ENCODE measurements at places on chromosomes 3 and 15.
A peak's percentile ranks its signal among the peaks of the same experiment; 100 is the strongest.

DNA sequence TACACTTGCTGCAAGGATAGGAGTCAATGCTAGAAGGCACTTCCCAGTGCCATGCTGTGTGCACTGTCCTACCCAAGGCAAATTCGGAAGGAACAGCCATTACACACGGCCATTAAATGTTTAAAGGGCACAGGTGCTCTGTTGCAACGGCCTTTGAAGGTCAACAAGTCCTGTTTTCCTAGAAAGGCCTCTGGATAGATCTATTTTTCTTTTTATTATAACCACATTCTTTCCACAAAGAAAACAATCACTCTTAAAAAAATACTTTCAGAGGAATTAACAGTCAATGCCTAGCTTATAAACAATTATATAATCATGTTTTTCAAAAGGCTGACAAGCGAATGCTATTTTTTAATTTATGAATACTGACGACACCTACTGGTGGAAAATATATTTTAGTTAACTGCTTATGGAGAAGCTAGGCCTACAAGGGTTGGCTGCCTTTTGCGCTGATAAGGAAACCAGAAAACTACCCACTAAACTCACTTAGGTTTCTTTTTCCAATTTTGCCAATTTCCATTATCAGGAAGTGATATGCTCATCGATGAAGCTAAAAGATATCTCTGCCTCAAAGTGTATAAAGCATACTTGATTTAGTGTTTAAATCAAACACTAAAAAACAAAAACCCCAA lies 2.4 kb downstream of the ARHGEF3 start:
- no peak for DNase-seq

DNA sequence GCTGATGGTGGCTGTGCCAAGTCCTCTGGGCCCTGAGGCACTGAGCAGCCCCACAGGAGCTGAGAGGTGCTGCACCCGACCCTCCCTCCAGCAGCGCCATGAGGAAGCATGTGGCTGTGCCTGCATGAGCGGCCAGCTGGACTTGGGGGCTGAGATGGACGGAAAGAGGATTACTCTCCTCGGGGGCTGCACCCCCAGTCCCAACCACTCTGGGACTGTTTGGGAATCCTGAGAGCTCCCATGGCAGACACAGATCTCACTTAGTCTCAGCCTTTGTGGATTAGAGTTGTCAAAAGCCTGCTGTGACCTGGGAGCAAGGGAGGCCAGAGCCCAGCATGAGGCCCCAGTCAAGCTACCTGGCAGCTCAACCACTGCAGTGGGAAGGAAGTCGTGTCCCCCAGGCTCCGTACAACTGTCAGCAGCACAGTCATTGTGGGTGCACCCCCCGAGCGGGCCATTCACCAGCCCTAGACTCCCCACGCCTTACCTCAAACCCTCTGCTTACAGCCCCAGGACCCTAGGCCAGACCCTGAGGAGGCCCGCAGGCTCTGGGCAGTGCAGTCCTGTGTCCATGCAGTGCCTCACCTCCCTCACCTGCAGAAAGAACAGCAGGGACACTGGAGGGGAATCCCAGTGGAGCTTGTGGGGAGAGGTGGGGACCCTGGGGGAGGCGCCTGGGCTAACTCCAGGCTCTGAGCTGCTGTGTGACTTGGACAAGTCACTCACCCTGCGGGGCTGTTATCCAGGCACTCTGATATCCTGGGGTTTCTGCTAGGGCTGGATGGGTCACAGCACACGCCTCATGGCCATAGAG lies 17.1 kb downstream of the PRR23E start:
- DNase-seq, result peak; percentile 24

GRCh38 chr15:31049682-31050615 lies 51.6 kb downstream of the TRPM1 start:
- no peak for DNase-seq

GRCh38 chr3:187621881-187622280 lies 48.3 kb downstream of the SST start:
- no peak for DNase-seq

DNA sequence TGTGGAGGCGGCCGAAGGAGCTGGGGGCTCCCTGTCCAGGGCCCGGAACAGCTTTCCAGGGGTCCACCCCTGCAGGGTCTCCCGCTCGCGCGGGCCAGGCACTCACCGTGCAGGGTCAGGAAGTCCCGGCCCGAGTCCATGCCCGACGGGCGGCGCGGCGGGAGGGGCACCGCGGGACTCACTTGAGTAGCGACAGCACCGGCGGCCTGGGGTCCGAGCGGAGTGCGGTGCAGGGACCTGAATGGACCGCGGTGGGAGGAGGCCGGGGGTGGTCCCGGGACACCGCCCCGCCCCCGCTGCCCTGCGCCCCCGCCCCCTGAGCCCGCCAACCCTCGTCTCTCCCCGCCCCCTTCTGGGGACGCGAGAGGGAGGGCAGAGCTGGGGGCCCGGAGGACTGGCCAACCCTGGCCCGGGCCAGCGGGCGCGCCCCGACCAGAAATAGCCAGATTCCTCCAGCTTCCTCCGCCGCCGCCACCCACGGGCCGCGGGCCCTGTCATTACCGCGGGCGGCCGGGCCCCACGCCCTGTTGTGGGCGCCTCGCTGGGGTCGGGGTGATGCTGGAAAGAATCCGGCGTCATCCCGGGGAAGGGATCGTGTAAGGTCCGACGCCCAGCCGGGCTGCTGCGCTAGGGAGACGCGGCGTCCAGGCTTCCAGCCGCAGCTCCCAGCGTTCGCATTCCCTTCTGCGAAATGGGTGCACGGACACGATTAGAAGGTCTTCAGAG lies at the start of gene PLCD1:
Gene PLCD1 (minus strand): TSS at position 243 of the 726 bp plus-strand sequence. CDS start 103 bp downstream, at position 140.
- DNase-seq, result peak; percentile 96

DNA sequence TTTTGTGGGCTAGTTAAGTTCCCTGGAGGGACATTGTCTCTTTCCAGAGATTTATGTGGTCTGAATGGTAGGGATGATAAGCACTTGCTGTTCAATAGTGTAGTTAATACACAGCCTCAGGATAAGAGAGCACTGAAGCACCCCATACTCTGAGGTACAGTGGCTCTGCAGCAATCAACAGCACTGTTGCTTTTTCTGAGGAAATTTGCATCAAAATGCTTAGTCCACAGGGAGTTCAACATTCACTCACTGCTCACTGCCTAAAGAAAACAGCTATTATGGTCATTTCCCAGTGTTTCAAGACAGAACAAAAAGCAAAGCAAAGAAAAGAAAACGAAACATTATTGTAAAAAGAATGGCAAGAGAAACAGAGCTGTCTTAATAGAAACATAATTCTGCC lies 441.9 kb downstream of the PLOD2 start:
- no peak for DNase-seq

DNA sequence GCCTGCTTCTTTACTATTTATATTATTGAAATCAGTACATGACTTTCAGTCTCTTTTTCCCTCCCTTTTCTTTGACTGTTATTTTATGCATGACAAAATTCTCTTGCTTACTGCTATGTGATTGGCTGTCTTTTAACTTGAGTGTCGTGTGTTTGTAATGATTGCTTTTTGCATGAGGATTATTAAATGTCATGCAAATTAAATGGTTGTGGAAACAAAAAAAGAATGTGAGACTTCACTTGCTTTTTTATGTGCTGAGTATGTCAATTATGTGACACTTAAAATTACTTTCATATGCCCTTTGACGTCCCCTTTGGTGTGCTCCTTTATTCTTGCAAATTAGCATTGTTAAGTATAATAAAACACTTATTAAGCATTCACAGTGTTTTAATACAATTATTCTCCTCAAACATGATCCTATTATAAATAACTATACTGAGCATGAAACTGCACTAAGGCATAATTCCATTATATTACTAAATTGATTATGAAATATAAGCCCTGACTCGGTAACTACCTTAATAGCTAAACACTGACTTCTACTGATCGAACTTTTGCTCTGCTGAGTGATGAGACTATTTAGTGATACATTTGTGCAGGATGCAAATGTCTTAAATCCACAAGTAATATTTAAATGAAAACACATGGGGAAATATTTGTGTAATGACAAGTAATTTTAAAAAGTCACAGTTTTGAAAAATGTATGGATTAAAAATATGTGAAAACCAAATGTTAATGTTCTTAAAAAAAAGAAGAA lies 401.7 kb downstream of the NLGN1 start:
- DNase-seq, result no peak

GRCh38 chr3:195236076-195236798 lies 34.7 kb downstream of the XXYLT1 start:
- DNase-seq, result peak; percentile 7

DNA sequence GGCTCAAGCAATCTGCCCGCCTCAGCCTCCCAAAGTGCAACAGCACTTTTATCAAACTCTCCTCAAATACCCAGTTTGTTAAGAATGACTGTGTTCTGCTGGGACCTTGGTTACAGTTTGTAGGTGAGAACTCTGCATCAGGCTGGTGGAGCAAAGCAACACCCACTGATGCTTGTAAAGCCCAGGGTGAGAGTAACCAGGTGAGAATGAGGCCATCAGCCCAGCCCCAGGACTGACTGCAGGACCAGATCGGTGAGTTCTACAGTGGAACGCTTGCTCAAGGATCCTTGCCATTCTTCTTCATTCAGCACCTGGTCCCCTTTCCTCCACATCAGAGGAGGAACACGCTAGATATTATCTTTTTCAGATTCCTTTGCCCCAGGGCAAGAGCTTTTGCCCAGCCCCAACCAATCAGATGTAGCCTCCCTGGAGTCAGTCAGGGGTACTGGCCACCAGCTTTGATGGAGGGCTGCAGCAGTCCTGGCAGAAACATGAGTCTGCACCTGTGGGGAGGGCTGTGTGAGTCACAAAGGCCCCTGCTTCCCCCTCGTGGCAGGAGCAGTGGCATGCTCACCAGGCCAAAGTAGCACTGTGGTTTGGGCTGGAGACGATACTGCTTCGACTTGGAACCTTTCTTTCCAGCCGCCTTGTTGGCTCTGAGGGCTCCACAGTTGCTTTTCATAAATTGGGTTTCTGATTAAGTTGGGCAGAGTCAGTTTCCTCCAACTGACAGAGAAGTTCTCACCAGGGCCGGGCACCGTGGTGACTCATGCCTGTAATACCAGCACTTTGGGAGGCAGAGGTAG lies 3.5 kb upstream of the SHISA5 start:
- DNase-seq, result peak; percentile 74

- DNase-seq, result peak; percentile 90
Measured at GRCh38 chr3:46931631-46932331, 44.8 kb downstream of the CCDC12 start.

GRCh38 chr3:56800130-56800831 lies 1.5 kb downstream of the ARHGEF3 start:
- DNase-seq, result no peak

GRCh38 chr3:136186344-136186743 lies 9.8 kb downstream of the MSL2 start:
- no peak for DNase-seq

DNA sequence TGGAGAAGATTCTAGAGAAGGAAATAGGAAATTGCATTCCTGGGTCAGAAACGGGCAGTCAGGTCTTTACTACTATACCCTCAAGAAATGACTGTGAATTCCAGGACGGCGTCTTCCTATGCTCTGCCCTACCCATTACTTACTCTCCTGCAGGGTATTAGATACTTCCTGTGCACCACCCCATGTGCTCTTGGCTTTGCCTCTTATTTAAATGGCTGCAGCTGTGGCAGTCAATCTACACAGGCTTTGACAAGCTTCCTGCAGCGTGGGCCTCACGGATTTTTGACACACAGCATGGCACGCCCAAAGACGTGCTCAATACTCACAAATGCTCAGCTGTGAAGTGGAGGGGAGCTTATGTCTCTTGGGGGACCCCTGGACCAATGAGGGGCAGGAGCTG lies 206.1 kb downstream of the SV2B start:
- DNase-seq, result no peak

DNA sequence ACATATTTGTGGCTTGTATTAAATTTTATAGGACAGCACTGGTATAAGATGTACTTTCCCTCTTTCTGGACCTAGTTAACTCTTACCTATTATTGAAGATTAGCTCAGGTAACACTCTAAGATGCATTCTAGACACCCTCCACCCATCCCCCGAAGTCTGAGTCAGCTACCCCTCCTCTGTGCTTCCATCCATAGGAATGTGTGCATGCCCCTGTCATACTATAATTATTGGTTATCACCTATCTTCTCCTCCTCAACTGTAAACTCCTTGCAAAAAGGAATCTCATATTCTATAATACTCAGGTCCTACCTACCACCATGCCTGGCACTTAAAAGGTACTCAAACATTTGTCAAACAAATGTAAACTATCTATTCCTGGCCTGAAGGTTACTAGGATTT lies 3.0 kb downstream of the PEAK1 start:
- no peak for DNase-seq

- DNase-seq, result no peak
Measured at GRCh38 chr3:27503526-27503925, 19.3 kb upstream of the SLC4A7 start.

GRCh38 chr3:192570821-192571791 lies 156.2 kb downstream of the FGF12 start:
- DNase-seq, result peak; percentile 87

DNA sequence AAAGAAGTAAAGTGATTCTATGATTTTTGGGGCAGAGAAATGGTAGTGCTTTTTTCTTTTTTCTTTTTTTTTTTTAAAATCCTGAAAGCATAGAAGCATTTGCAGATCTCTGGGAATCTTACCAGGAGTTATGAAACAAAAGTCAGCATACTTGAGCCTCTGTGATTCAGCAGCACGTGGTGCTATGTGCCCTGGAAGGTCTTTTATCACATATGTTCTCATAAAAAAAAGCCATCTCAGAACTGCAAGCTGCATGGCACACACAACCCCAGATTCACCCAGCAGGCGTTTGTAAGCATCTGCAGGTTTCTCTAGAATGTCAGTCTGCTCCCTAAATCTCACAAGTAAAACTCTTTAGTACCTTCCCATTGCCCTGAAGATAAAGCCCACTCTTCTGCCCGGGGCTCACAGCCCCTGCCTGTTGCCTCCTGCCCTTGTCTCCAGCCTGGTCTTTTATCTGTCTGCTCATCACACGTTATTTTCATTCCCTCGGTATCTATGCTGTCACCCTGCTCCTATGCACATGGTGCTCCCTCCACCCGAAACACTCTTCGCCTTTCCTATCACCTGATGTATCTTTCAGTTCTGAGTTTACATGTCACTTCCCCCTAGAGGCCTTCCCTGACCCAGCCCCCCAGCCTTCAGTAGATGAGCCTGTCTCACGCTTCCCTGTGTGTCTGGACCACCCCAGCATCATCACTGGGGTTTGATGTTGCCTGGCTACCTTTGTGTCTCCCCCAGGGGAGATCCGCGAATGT lies 72.4 kb downstream of the CHDH start:
- no peak for DNase-seq

DNA sequence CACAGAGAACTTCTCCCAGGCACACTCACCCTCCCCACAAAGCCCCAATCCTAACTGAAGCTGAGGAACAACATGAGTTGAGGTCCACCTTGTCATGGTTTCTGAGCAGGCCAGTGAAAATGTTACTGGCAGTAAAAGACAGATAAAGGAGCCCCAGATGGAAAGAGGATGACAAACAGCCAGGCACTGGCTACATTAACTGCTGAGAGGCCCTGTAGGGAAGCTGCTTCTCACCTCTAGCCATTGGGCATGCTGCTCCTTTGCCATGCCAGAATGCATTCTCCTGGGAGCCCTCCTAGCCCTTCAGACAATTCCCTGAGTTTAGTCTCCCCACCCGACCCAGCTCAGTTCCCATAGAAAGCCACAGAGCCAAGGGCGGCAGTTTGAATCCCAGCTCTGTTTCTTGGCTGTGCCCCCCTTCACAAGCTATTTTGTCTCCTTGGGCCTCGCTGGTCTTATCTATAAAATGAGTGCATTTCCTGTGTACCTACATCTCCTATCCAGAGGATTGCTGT lies 60.5 kb downstream of the LMCD1 start:
- DNase-seq, result no peak

Measured in posterior vena cava (tissue), 2 donors.